Nephron progenitor cell (in vitro differentiated cells): ENCODE measurements at places on chromosomes 12 and 14.
A peak's percentile ranks its signal among the peaks of the same experiment; 100 is the strongest.

DNA sequence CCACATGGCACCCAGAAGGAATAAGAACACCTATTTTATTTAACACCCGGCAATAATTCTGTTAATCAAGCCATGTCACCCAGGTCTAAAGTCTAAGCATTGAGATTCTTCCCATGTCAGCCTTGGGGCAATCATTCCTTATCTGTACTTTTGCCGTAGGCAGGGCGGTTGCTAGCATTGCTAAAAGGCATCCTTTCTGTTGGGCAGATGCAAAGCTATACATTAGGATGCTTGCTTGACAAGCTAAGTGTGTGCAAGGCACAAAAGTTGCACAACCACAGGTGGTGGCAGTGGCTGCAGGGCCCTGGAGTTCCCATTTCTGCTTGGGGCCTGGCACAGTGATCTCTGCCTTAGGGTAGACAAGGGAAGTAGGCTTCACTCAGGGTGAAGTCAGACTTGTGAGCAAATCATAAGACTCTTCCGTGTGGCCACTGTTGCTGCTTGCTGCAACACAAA is 12.5 kb upstream of the GALNT6 start:
- no peak for DNase-seq

DNA sequence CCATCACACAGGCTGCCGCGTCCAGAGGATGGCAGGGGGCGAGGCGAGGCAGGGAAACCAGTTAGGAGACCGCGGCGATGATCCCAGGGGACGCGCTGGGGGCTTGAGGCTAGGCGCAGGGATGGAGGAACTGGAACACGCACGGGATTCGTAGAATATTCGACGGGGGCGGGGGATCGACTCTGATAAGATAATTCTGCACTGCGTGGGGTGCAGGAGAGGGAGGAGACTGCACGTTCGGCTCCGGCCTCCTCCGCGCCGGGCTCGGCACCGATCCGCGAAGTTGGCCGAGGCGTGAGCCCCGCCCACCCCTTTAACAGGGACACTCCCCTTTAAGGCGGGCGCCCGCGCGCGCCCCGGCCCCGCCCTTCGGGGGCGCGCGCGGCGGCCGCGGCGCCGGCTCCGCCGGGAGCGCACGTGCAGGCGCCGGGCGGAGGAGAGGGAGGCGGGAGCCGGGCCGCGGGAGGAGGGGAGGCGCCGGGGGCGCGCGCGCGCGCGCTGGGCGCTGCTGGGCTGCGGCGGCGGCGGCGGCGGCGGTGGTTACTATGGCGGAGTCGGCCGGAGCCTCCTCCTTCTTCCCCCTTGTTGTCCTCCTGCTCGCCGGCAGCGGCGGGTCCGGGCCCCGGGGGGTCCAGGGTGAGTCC is at the start of gene ACVR1B:
Gene ACVR1B (plus strand): TSS at position 501 of the 644 bp plus-strand sequence. CDS start 45 bp downstream, at position 546.
- peak; percentile 90 for DNase-seq

- DNase-seq: peak; percentile 11
These were observed 131.2 kb upstream of the FOXG1 start for GRCh38 chr14:28635387-28635786.

- no peak for DNase-seq
These were observed 29.0 kb upstream of the MEG3 start for GRCh38 chr14:100796946-100797345.

DNA sequence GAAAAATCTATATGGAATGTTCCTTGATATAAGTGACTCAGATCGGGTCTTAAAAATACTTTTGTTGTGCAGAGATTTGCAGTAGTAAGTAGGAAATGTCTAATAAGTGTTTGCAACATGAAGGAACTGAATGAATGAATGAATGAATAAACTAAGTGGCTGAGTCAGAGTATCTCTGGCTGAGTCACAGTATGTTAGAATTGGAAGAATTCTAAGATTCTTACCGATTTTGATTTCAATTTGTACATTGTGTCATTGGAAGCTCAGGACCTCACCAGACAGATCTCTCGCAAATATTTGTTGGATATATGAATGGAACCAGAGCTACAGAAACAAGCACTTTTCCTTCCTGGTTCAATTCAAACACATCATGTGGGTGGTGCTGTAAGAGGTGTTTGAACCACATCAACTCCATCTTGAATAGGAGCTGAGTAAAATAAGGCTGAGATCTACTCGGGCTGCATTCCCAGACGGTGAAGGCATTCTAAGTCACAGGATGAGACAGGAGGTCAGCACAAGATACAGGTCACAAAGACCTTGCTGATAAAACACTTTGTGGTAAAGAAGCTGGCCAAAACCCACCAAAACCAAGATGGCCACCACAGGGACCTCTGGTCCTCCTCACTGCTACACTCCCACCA is 123.9 kb upstream of the FOXN3 start:
- no peak for DNase-seq

DNA sequence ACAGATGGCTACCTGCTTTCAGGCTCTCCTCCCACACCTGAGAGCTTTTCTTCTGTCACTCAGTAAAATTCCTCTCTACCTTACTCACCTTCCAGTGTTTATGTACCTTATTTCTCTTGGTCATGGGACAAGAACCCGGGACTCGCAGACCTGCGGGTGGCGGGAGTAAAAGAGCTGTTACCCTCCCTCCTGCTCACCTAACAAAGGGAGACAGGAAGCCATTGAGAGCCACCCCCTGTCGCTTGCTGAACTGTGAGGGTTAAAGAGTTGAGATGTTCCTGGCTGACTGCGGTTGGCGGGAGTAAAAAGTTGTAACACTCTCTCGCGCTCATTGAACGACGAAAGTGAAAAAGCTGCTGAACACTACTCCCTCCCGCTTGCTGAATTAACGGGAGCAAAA is 1935.1 kb upstream of the FLRT2 start:
- no peak for DNase-seq

DNA sequence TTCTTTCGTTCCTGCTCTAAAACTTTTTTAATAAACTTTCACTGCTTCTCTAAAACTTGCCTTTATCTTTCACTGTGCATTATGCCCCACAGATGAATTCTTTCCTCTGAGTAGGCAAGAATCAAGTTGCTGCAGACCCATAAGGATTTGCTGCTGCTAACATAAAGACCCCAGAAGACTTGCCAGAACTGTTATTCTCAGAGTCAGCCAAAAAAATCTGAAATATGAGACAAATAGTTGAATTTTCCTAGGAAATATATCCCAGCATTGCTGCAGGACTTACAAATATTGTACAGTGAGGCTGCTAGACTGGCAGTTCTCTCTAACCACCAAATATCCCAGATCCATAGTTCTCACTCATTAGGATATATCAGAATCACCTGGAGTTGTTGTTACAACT is 349.1 kb upstream of the FLRT2 start:
- no peak for DNase-seq

- DNase-seq: no peak
These were observed 927.1 kb downstream of the VRK1 start for GRCh38 chr14:97724265-97724731.

- no peak for DNase-seq
These were observed 31.2 kb downstream of the TAS2R7 start for GRCh38 chr12:10771132-10771733.

DNA sequence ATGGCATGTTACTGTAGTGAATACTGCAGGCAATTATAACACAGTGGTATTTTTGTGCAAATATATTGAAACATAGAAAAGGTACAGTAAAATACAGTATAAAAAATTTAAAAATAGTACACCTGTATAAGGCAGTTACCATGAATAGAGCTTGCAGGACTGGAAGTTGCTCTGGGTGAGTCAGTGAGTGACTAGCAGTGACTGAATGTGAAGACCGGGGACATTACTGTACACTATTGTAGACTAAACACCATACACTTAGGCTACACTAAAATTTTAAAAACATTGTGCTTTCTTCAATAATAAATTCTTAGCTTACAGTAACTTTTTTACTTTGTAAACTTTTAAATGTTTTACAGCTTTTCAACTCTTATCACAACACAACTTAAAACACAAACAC is 181.7 kb downstream of the GALC start:
- no peak for DNase-seq

DNA sequence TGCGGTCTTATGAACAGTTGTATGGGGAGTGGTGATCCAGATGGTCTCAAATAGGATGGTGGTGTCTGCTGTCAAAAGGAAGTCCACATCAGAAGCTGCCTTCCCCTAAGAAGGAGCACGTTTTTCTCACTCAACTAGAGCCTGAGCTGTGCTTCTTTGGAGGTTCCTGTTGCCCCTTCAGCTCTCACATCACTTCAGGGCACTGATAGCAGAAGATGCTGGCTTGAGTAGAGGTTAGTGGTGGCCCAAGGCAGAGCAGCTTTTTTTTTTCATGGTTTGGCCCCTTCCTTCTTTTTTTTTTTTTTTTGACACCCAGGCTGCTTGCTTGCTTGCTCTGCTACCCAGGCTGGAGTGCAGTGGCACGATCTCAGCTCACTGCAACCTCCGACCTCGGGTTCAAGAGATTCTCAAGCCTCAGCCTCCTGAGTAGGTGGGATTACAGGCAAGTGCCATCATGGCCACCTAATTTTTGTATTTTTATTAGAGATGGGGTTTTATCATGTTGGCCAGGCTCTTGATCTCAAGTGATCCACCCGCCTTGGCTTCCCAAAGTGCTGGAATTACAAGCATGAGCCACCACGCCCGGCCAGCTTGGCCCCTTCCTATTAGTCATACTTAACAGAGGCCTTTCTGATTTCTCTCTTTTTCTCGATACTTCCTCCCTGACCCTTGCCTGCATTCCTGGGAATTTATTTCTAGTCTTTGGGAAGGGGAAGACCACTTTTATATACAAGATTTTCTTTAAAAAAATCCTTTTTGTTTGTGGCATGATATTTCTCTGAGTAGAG is 31.6 kb downstream of the KLRD1 start:
- DNase-seq: no peak

DNA sequence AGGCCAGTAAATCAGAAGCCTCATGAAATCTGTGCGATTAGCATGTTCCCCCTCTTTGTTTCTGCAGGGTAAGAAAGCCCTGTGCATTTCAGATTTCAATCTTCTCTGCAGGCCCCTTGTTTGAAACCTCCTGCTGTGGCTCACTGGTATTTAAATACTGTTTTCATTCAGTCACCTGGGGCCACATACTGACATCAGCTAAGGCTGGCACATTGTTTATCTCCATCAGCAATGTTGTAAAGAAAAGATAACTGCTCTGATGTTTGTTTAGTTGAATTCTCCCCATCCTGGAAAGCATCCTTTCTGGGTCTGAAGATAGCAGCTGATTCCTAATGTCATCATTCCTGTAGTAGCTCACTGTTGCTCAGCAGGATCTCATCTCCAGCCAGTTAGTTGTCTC is 554.9 kb downstream of the NRXN3 start:
- no peak for DNase-seq

- DNase-seq: no peak
These were observed 18.8 kb downstream of the KNTC1 start for GRCh38 chr12:122545855-122546254.

DNA sequence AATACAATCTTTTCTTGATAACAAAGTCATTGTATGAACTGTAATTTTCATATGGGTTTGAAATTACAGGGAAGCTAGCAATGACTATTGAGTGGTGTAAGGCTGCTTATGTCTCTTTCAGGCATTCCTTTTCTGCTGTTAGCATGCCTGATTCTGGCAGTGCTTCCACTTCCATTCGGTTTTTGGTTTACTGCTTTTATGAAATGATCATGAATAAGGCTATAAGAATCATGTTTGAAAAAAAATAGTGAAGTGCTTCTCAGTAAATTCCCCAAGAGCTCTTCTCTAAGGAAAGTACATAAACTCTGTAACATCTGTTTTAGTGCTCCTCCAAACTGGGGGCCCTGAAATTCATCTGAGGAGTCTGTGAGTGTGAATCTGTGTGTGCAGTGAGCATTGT is 434.0 kb upstream of the RGS6 start:
- no peak for DNase-seq

DNA sequence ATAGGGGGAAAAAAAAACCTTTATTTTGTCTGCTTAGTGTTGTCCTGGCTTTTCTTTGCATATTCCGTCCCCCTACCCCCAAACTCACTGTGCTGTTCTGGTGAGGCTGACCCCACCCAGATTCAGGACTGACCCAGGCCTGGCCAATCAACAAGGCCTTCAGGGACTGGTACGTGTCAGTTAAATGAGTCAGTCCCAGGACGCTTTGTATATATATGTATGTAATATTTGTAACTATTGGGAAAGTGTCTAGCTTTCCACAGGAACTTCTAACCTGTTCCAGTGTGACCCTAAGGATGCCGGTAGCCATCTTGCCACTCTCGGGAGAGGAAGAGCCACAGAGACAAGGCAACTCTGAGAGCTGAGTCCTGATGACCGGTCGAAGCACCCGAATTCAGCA is 107.4 kb downstream of the VCPKMT start:
- no peak for DNase-seq

DNA sequence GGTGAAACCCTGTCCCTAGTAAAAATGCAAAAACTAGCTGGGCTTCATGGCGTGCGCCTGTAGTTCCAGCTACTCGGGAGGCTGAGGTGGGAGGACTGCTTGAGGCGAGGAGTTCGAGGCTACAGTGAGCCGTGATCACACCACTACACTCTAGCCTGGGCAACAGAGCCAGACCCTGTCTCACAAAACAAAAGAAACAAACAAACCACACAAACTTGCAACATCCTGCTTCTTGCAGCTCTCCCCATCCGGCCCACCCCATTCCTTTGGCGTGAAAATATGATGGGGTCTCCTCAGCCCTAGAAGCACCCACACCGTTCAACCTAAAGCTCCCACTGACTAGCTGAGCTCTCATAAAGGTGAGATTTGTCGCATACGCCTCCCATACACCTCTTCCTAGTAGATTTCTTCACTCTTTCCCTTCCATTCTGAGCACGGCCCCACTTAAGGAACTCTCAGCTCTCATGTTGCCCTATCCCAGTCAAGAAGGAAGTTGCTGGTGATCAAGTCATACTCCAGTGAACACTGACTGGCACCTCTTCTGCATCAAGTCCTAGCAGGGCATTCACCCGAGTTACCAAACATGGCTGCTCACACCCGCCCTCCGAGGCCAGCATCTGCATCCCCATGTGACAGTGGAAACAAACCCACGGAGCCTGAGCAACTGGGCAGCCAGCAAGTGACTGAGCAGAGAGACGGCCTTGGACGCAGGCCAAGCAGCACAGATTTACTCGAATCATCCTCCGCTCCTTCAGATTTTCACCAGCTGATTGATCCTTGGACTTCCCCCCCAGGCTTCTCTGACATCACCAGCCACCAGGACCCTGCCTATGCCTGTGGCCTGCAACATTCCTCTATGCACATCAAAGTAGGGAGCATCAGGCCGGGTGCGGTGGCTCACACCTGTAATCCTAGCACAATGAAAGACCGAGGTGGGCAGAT is 18.9 kb upstream of the CD27 start:
- no peak for DNase-seq

GRCh38 chr14:68664225-68664681 is 128.6 kb downstream of the ZFP36L1 start:
- no peak for DNase-seq
